ENCODE measurements at places on chromosomes 11 and 22. TPM values are rescaled to one million over a fixed set of nuclear protein-coding genes. Genes with fewer than 3 reads are reported as not detected.

The LGALS1 gene
- 584 TPM for total RNA-seq

The OR52E8 gene
- total RNA-seq = not detected

DNA sequence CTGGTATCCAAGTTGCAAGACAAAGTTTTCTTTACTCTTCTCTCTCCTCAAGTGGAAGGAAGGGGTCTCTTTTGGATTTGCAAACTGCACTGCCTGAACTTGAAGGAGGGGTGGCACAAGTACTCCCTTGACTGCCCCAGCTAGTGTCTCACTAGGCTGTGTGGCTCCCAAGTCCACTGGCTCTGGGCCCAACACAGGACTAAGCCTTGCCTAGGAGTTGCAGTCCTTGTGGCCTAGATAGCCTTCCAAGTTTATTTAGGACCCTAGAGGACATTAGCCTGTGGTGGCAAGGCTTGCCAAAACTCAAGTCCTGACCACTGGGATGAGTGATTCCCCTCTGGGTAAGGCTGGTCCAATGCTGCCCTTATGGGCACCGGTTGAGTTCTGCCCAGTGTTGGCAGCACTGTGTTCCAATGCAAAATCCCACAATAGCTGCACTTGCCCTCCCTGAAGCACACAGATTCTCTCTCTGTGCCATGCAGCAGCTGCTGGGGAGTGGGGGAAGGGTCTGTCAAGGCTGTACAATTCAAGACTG, 10.2 kb upstream of the WEE1 start:
- no peak for DNase-seq

GRCh38 chr11:117986981-117987574, 884 bp downstream of the IL10RA start:
- no peak for DNase-seq

DNA sequence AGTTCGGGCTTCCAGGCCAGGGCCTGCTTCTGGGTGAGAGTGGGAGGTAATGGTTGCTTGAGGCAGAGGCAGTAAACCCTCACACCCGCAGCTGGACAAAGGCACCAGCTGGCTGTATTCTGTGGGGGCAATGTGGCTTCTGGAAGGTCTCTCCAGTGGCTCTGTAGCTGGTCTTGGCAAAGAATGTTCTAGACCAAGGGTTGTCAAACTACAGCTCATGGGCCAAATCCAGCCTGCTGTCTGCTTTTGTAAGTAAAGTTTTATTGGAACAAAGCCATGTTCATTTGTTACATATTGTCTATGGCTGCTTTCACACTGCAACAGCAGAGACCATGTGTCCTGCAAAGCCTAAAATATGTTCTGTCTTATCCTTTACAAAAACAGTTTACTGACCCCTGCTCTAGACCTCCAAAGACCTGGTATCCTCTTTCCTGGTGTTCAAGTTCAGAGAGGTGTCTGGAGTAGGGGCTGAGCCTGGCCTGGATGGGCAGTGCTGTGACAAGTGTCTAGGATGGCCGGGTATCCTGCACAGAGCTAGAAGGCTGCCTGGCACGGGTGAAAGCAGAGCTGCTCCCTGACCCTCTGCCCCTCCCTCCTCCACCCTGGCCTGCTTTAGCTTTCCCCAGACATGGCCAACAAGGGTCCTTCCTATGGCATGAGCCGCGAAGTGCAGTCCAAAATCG, 3.4 kb downstream of the TAGLN start:
- DNase-seq = no peak

DNA sequence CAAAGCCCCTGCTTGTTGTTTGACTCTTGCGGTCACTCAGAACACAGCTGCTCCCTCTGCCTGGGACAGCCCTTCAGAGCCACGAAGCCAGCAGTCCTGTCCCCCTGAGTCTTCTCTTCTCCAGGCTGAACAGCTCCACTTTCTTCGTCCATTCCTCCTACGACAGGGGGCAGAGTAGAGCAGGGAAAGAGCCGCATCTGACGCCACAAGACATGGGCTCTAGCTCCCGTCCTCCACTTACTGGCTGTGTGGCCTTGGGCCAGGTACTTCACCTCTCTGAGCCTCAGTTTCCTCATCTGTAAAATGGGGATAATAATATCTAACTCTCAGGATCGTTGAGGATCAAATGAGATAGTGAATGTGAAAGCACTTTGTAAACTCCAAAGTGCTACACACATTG, 29.9 kb downstream of the CHRDL2 start:
- no peak for DNase-seq
